Activated effector memory CD4-positive, alpha-beta T cell treated with anti-CD3 and anti-CD28 coated beads, Interleukin-2, amount 50 U/mL, for 16 hours (primary cell): ENCODE measurements at places on chromosomes 16 and 17.
A peak's percentile ranks its signal among the peaks of the same experiment; 100 is the strongest.

DNA sequence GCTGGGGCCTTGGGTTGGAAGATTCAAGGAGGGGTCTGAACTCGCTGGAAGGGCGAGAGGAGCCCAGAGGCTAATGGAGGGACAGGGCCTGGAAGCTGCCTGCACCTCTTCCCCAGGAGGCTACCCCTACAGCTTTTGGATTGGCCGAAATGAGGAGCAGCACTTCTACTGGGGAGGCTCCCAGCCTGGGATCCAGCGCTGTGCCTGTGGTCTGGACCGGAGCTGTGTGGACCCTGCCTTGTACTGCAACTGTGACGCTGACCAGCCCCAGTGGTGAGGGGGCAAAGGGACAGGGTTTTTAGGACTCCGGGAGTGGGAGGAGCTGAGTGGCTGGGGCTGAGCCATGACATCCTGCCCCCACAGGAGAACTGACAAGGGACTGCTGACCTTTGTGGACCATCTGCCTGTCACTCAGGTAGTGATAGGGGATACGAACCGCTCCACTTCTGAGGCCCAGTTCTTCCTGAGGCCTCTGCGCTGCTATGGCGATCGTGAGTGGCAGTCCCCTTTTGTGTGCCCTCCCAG, 8.8 kb downstream of the CNTNAP1 start:
- DNase-seq = no peak

DNA sequence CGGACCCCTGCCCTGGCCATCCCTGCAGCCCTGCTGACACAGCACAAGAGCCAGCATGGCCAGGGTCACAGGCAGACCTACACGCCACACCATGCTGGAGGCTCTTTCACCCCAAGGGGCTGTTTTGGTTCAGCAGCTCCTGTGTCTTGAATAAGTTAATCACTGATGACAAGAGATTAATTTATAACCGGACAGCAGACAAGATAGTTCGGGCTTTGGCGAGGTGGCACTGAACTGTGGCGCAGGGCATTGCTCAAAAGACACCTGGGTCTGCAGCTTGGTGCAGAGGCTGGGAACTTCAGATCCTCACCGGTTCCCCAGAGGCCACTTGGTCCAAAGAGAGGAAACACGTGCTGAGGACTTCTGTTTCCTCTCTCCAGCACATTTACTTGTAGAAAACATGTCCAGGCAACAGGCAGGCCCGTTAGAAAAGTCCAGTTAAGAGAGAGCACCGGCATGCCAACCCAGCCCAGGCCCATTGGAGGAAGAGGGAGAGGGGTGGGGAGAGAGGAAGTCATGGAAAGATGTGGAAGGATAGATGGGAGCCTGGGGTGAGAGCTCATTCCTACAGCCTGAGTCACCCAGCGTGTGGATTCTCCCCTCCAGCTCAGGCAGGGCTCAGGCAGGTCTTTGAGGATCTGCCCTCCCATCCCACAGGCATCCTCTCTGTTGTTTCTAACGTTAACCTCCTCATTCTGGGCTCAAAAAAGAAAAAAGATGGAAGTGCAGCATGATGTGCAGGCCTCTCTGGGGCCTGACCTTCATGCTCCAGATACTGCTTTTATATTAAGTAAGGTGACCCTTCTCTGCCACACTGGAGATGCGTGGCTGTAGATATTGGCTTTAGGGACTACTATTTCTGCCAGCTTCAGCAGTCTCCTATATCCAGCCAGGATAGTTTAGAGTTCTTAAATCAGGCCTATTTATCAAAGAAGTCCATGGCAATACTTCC, 80.0 kb upstream of the HNF1B start:
- DNase-seq = no peak

GRCh38 chr16:76535-77272, 1.3 kb upstream of the MPG start:
- DNase-seq = peak; percentile 68

DNA sequence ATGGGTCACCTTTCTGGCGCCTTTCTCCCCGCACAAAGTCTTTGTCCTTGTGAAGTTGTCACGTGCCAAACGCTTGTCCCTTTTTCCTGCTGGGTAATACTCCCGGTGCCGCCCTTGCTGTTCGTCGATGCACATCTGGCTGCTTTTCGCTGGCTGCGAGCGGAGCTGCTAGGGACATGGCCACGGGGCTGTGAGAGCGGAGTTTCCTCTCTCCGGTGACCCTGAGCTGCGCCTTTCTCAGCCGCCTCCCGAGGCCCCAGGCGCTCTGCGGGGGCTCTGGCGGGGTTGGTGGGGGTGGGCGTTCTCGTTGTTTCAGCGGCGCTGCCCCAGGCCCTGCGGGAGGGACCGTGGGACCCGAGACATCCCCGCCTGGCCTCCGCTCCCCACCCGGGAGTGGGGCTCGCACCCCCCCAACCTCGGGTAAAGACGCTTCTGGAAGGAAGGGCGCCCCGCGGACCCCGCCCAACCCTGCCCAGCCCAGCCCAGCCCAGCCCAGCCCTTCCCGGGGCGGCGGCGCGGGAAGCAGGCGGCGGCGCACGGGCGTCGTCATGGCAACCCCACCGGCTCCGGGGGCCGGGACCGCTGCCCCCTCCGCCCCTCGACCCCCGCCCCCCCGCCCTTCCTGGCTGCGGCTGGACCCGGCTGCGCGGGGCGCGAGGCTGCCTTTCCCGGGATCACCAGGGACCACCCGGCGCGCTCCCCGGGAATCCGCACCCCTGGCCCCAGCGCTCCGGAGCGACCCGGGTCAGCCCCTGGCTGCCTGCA, 12.3 kb downstream of the CHMP6 start:
- DNase-seq = peak; percentile 65

DNA sequence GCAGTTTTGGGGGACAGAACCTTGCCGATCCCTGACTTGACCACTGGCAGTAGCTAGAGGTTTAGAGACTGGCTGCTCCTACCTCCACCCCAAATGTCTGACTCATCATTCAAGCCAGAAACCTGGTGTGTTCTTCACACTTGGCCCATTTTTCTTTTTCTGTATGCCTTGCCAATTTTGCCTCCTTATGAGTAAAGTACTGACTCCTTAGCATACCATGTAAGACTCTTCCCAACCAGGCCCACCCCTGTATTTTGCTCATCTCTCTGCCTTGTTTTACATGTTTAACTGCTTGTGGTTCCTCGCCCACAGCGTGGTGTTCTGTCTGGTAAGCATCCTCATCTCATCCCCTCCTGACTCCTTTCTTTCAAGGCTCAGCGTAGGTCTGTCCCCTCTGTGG, 37.9 kb downstream of the NUP88 start:
- DNase-seq = no peak

DNA sequence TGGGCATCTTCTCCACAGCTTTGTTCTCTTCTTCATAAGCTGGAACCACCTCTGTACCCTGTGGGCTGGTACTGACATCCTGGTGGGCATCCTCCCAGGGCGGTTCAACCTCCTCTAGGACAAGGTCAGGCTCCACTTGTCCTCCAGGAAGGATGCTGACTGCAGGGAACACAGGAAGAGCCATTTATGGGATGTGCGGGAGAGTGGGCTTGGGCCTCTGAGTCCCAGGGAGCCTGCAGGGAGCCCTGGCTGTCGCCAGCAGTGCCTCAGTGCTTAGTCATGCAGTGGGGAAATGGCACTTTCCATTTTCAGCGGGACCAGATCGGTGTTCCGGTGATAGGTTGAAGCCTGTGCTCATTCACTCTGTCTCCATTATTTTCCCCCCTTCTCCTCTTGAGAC, 20.5 kb downstream of the CNGB1 start:
- no peak for DNase-seq

GRCh38 chr16:65306722-65307121, 184.9 kb upstream of the CDH11 start:
- DNase-seq = no peak

DNA sequence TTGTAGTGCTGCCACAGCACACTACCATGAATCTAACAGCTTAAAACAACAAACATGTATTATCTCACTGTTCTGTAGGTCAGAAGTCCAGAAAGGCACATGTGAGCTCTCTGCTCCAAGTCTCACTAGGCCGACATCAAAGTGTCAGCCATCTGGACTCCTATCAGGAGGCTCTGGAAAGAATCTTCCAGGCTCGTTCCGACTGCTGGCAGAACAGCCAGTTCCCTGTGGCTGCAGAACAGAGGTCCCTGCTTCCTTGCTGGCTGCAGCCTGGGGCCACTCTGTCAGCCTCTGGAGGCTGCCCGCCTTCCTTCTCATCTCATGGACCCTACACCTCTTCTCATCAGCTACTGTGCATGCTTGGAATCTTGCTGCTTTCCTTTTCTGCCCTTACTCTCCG, 168.9 kb downstream of the CBLN1 start:
- DNase-seq = no peak

GRCh38 chr17:28317966-28318758, 838 bp upstream of the TMEM97 start:
- no peak for DNase-seq

GRCh38 chr17:63967953-63968352, 4.8 kb downstream of the SCN4A start:
- DNase-seq = no peak

GRCh38 chr17:3879186-3879585, 13.7 kb downstream of the CAMKK1 start:
- no peak for DNase-seq

- DNase-seq = no peak
Measured at GRCh38 chr17:17149520-17150447, 56.3 kb downstream of the PLD6 start.

- DNase-seq = no peak
Measured at GRCh38 chr17:75350029-75350428, 55.4 kb downstream of the GRB2 start.

DNA sequence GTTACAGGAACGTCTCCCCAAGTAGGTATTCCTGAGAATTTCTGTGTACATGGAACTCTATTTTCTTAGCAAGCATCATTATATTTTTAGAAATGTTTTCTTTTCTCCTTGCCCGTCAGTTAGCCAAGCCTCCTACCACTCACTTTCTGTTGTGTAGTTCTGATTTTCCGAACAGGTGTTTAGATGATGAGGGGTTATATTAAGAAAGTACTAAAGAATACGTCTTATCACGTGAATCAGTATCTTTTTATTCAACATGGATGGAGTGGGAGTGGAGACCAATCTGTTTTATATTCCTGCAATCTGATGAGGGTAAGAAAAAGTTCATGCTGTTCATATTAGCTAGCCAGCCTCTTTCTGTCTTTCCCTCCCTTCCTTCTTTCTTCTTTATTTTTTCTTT, 29.4 kb downstream of the MSI2 start:
- no peak for DNase-seq
